Amygdala (tissue), 56 donors: ENCODE measurements at places on chromosomes 4 and X.

DNA sequence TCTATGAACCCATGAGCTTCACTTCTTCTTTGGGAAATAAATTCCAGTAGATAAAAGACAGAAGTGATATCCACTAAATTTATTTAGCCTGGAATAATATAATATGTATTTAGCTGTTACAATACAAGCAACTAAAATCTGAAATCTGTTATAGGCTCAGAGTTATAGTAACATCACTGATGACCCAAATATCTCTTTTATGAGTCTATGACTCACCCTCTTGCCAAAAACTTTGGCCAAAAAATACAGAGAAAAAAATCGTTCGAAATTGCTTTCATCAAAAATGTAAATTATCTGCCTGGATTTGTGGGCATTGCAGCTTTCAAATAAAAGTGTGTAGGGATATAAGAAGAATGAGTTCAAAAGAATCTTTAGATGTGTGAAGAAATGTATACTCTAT is 89.4 kb upstream of the DKK2 start:
- DNase-seq, result no peak

- no peak for DNase-seq
These were observed 519.8 kb downstream of the GBA3 start for GRCh38 chr4:23212558-23212957.

GRCh38 chr4:54187148-54187547 is 41.9 kb upstream of the PDGFRA start:
- no peak for DNase-seq

DNA sequence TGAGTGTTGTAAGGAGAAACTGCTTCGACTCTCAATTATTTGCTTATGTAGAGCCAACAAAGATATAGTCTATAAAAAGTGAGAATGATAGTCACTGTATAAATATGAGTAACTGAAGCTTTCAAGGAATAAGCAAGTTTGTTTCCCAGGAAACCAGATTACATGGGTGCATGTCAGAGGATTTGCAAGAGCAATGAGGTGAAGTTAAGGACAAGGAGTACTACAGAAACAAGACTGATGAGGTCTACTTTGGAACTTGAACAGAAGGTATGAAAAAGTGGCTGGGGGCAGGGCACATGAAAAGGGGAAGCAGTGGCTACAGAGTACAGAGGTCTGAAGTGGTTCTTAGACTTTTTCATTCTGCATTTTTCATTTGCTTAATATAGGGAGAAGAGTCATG is 321.0 kb upstream of the CXXC4 start:
- DNase-seq, result no peak

GRCh38 chr4:152954741-152955140 is 18.6 kb downstream of the FHDC1 start:
- no peak for DNase-seq

DNA sequence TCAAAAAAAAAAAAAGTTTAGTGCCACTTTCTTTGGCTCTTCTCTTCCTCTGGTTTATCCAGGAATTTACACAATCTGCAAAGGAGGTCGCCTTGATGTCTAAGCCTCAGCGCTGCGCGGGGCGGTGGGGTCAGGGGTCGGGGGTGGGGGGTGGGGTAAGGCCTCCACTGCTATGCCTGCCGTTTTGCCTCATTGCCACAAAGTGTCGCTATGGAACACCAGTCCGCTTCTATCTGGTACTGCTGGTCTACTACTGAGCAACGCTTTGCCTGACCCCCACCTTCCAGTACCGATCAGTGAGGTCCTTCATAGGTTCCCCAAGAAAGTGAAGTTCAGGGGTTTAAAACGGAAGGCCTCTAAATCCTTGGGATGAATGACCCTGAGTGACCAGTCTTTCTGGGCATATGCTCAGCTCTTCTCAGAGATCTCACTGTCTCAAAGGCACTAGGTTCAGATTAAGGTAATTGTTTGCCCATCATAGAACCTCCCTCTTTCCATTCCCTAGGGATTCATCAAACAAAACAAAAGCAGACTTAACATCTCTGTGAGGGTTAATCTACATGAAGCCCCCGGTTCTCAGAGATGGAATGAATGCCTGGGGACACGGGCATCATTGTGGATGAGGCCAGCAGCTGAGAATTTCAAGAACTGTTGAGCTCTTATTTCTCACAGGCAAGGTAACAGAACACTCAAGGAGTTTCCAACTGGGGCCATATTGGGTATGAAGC is 16.9 kb upstream of the TSR2 start:
- no peak for DNase-seq

- no peak for DNase-seq
These were observed 13.6 kb downstream of the UVSSA start for GRCh38 chr4:1360423-1361283.

DNA sequence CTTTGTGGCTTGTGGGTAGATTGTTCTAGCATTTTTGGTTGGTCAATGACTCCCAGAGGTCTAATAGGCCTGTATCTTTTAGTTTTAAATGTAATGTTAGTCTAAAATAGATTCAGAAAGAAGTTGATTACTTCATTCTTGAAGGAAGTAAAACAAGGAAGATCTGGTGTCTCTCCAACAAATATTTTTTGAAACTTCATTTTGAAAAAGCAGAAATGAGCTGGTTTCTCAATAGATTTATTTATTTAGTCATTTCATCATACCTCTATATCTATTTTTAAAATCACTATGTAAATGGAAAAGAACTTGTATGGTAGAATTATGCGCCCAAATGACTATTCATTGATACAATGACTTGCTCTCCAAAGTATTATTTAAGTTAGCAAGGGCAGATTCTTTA is 7.2 kb downstream of the HTR2C start:
- DNase-seq, result no peak

DNA sequence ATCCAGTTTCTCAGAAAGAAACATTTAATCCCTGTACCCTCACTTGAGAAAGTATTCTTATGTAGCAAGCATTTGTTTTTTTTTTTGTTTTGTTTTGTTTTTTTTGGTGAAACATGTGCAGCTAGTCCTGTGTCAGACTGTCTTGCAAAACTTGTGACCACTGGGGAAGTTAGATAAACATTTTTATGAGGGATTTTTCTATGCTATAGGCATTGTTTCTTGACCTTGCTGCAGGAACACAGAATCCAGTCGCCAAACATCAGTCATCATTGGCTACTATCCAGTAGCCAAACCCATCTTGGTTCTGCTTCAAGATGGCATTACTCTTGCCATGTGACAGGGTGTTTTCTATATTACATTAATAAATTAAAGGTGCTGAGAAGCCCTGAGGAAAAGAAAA is 7.7 kb upstream of the MAPK10 start:
- no peak for DNase-seq

- no peak for DNase-seq
These were observed 615 bp downstream of the NEXMIF start for GRCh38 chrX:74924449-74925224.

DNA sequence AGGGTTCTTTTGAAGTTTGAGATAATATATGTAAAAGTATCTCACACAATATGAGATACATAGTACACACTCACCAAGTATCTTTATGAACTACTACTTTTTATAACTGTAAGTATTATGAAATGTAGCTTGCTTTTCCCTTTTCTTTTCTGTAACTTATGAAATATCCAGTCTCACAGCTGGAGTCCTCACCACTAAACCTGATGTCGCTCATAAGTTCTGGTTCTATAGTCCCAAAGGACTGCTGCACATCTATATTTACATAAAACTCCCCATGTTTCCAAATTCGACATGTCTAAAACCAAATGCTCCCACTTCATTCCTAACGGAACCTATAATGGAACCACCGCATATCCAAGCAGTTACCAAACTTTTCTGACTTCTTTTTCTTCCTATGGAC is 186.5 kb upstream of the SLC7A11 start:
- DNase-seq, result no peak

- DNase-seq, result peak; percentile 0
These were observed at the start of gene AFF2 for GRCh38 chrX:148500423-148501385. Gene AFF2 (plus strand): TSS chrX:148500617. CDS start chrX:148501098, 481 bp downstream.

- DNase-seq, result no peak
These were observed 148.1 kb downstream of the TRIML1 start for GRCh38 chr4:188287169-188287894.

DNA sequence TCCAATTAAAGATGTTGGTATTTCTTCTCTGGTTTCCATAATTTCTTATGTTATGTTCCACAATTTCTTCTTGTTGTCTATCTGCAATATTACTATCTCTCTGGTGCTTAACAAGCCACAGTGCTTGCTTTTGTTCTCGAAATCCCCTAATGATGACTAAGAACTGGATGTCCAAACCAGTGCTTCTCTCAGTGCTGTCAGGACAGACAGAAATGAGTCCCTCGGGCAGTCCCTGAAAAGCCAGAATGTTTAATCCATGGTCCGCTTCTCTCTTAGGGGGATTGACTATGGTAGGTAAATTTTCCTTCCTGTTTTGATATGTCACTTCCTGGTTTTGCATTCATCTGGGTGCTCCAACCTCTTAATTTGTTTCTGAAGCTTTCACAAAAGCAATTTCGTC is 321.6 kb upstream of the PCDH10 start:
- DNase-seq, result no peak

DNA sequence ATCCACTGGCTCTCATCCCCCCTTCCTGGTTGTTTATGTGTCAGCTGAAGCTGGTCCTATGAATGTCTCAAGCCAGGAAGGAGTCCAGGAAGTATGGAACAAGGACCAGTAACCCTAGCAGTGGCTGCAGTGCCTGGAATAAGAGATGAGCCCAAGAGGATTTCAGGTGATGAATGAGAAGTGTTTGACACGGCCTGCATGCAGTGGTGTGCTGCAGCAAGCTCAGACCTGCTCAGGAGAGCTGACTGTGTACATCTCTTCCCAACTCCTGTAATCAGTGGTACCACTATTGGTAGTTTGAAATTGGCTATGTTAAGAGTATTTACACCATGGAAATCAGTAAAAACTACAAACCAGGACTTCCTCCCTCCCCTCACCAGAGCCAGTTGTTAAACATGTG is 88.0 kb downstream of the IQCM start:
- no peak for DNase-seq

DNA sequence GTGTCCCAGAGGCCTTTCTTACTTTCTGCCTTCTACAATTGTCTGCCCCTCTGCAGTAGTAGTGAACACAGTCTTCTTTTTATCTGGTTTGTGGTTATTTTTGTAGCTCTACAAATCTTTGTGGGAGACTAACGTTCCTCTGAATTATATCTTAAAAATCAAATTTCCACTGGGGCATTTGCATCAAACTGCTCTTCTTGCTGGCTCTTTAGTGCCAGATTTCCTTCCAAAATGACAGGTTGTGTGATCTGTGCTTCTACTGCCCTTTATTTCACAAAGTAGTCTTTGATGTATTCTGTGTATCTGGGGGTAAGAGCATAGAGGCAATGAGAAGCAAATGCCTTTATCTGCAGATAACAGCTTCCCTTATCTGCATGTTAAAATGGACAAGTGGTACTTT is 34.5 kb downstream of the TSPAN7 start:
- DNase-seq, result no peak

DNA sequence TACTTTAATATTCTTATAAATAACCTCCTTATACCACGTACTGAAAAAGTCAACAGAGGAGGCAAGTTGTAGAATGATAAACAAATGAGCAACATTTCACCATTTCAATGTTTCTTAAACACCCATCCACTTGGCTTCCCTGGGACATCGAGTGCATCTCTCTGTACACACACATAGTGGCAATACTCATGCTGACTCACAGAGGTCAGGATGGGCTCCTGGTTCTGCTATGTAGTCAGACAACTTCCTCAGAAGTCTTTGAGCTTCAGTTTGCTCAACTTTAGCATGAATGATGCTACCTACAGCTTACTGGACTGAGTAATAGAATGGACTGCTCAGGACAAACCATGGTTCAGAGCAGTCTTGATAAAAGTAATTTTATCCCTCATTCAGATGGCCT is 56.9 kb downstream of the MAD2L1 start:
- DNase-seq, result no peak

DNA sequence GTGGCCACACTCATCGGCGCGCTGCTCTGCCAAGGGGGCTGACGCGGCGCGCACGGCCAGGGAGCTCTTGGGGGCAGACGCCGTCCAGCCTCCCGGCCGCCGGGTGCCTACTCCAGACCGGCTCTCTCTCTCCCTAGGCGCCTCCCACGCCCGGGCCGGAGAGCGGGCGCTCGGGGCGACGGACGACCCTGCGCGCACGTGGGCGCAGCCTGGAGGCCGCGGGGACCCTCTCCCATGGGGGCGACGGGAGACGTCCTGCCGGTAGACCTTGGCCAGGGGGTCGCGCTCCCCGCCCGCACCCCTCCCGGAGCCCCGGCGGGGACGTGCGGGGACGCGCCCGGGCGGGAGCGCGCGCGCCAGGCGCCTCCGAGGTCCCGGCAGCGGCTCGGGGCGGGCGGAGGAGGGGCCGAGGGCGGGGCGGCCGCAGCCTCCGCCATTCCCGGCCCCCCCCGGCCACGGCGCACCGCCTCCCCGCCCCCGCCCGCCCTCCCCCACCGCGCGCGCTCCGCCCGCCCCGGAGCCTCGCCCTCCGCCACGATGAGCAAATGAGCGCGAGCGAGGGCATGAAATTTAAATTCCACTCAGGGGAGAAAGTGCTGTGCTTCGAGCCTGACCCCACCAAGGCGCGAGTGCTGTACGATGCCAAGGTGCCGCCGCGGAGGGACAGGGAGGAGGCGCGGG is at the start of gene MSL3:
Gene MSL3, plus strand, starts transcription at position 519 of the 681 bp plus-strand sequence. Its CDS starts 27 bp downstream, at position 546.
- peak; percentile 81 for DNase-seq

GRCh38 chr4:156609421-156609820 is 362.2 kb downstream of the PDGFC start:
- no peak for DNase-seq

DNA sequence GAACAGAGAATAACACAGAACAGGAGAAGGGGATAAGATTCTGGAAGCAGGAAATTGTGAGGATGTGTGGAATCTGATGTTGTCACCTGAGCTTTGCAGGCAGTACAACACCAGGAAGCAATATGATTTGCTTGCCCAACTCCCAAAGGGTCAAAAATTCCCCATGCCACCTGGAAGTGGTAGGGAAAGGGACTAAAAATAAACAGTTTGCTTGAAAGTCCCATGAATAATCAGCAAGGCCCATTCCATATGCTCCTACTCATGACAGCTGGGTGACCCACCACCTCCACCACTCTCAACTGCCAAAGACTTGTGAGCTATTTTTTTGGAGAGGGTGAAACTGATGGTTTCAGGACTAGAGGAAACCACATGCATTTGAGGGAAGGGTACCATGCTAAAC is 168.4 kb downstream of the KCNIP4 start:
- no peak for DNase-seq

- no peak for DNase-seq
These were observed 279.9 kb upstream of the SLIT2 start for GRCh38 chr4:19971829-19972228.

GRCh38 chr4:137452799-137453198 is 79.5 kb downstream of the PCDH18 start:
- DNase-seq, result no peak

GRCh38 chr4:68187145-68187544 is 57.5 kb upstream of the TMPRSS11F start:
- DNase-seq, result no peak

GRCh38 chrX:68304602-68305001 is 128.7 kb downstream of the OPHN1 start:
- DNase-seq, result no peak

- DNase-seq, result no peak
These were observed 942.8 kb downstream of the PCDH7 start for GRCh38 chr4:31662951-31663350.
